ENCODE measurements at places on chromosomes 1 and 21.

DNA sequence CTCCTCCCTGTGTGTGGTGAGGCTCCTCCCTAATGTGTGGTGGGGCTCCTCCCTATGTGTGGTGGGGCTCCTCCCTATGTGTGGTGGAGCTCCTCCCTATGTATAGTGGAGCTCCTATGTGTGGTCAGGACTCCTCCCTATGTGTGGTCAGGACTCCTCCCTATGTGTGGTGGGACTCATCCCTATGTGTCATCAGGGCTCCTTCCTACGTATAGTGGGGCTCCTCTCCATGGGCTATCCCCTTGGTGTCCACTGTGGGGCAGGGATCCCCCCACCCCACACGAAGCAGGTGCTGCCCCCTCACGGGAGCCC lies 29.6 kb downstream of the PRSS38 start:
- DNase-seq, result no peak

GRCh38 chr1:38784452-38785284 lies 74.9 kb downstream of the RRAGC start:
- DNase-seq, result no peak

- DNase-seq, result no peak
These were observed 25.4 kb upstream of the VWA5B1 start for GRCh38 chr1:20265250-20265649.

GRCh38 chr21:34313116-34313515 lies 50.7 kb upstream of the KCNE2 start:
- no peak for DNase-seq

DNA sequence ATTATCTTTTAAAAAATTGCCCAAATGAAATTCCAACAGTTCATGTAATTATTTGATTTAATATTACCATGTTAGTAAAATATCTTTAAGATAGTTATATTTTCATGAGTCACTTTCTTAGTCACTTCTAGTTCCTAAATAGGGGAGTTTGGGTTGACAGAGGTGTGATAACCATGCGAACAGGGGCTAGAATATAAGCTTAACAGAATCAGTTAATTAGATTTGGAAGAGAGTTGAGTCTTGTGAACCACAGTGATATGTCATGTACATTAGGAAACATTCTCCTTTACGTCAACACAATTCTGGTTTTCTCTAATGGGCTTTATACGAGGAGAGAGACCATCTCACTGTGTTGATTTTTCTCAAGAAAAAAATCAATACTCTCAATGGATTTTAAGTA lies 64.8 kb upstream of the ZNF281 start:
- DNase-seq, result no peak
